ENCODE measurements at places on chromosomes 16 and 17.

DNA sequence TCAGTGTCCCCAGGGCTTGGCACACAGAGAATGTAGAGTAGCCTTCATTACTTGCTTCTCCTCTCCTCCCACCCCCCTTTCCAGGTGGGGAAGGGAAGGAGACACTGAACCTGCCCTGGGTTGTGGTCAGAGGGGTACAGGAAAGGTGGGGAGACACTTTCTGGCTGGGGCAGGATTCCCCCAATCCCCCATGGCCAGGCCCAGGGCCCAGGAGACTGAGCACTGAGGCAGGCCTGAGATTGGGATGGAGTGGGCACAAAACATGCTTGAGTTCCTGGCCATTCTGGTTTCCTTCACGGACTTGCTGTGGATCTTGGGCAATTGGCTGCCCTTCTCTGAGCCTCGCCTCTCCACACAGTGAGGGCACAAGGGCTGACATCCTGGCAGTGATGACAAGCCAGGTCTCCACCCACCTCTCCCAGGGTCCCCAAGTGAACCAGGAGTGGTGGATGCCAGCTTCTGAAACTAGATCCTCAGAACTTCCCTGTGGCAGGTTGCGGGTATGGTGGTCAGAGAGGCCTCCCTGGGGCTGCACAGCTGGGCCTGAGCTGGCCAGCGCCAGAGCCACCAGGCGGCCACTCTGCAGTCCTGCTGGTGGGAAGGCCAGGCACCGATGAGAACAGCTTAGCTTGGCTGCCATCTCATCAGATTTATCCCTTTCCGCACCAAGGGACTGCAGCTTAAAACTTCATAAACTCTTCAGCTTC lies 9.3 kb downstream of the ZNF629 start:
- no peak for DNase-seq

DNA sequence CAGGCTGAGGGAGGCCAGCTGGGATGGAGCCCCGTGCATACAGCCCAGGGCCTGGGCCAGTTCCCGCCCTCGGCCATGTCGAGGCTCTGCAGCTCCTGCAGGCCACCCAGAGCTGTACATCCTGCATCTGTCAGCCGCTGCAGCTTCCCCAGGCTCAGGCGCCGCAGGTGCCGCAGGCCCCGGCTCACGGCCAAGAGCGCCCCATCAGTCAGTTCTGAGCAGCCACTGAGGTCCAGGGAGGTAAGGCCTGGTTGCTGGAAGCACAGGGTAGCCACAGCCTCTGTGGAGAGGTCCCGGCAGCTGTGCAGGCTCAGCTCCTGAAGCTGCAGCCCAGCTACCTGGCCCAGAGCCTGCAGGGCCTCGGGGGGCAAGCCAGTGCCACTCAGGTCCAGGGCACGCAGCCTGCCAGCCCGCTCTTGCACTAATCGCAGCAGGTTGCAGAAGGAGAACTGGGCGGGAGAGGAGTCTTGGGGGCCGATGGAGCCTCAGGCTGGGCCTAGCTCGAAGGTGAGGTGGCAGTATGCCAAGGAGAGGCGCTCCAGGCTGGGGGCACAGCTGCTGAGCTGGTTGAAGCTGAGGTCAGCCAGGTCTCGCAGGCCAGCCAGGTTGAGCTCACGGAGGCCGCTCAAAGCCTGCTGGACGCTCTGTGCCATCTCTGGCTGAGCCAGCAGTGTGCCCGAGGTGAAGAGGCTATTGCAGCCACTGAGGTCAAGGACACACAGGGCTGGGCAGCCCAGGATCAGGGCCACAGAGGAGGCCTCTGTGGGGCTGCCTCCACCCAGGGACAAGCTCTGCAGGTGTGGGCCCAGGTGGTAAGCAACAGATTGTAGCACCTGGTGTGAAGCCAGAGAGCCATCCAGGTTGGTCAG lies 11.4 kb downstream of the ELMO3 start:
- no peak for DNase-seq

- no peak for DNase-seq
Measured at GRCh38 chr16:82344157-82344556, 174.1 kb upstream of the MPHOSPH6 start.

- no peak for DNase-seq
Measured at GRCh38 chr16:84378567-84378966, 10.2 kb downstream of the ATP2C2 start.

- peak; percentile 87 for DNase-seq
Measured at GRCh38 chr16:88382491-88383400, at the start of gene ZNF469. Gene ZNF469, plus strand, starts transcription at chr16:88382959. Its CDS starts 44,512 bp downstream, at chr16:88427471.

GRCh38 chr16:62950351-62950750 lies 914.1 kb upstream of the CDH8 start:
- no peak for DNase-seq

DNA sequence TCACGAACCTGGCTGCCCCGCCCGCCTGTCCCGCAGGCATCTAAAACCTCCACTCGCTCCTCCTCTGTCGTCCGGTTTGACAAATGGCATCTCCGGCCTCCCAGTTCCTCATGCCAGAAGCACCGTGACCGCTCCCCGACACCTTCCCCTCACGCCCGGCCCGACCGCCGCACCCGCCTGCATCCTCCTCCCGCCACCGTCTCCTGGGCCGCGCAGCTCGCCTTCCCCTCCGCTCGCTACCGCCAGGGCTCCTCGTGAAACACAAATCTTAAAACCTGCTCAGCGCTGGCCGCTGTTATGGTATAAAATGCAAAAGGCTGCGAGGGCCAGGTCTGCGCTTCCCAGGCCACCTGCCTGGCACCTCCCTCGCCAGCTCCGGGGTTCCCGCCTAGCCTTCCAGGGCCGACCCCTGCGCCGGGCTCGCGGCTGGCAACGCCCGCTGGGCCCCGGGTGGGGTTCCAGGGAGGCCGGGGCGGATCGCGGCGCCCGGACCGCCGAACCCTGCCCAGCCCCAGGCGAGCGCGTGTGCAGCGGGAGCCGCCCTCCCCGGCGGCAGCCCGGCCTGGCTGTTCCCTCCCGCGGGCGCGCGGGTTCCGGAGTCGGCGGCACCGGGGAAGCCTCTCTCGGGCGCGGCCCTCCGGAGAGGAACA lies 488 bp downstream of the SPSB3 start:
- peak; percentile 59 for DNase-seq

DNA sequence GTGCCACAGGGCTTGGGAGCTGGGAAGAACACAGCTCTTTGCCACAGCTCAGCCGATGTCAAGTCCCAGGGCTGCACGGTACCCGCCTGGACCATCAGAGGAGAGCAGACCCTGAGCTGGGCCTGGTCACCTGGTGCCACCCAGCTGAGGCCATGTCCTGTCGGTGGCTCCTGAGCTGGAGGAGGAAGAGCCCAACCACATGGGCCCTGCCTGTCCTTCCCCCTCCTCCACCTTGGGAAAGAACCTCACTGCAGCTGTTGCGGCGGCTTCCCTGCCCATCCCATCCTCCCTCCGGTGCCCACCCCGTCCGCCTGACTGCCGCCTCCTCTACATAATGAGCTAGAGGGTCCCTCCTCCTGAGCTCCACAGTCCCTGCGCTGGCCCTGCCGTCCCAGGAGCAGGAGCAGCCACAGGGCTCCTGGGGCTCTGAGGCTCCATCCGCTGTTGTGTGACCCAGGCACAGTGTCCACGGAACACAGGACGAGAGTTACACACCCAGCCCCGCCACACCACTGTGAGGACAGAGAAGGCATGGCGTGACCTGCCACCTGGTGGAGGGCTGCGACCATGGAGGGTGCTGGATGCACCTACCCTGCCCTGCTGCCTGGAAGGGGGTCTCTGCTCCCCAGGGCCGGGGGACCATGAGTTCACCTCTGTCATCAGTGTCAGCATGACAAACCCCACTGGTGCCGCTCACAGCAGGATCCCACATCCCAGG lies 21.4 kb upstream of the CHMP6 start:
- peak; percentile 68 for DNase-seq

DNA sequence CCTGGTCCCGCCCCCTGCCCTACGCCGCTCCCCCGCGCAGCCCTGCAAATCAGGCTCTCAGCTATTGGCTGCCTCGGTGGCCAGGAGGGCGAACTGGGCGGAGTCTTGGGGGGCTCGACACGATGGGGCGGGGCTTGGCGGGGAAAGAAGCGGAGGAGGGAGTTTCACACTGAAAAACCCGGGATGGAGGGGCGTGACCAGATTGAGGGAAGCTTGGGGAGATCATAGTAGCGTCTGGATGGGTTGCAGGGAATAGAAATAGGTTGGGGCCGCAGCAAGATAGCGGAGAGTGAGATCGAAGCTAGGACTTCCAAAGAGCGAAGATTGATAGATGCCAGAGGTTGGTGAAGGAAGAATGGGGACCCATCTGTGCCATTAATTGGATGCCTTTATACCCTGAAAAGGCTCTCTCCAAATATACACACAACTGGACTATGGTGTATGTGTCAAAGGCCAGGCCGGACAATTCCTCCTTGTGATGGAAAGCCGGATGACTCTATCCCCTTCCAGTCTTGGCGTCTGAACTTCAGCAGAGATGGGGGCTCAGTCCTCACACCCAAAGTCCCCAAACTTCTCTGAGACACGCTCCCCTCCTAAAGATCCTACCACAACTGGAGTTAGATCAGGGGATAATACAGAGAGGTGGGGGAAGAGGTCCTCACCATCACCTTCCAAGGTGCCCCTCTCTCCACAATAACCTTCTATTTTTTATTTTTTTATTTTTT lies 376 bp upstream of the STAC2 start:
- DNase-seq, result peak; percentile 76

DNA sequence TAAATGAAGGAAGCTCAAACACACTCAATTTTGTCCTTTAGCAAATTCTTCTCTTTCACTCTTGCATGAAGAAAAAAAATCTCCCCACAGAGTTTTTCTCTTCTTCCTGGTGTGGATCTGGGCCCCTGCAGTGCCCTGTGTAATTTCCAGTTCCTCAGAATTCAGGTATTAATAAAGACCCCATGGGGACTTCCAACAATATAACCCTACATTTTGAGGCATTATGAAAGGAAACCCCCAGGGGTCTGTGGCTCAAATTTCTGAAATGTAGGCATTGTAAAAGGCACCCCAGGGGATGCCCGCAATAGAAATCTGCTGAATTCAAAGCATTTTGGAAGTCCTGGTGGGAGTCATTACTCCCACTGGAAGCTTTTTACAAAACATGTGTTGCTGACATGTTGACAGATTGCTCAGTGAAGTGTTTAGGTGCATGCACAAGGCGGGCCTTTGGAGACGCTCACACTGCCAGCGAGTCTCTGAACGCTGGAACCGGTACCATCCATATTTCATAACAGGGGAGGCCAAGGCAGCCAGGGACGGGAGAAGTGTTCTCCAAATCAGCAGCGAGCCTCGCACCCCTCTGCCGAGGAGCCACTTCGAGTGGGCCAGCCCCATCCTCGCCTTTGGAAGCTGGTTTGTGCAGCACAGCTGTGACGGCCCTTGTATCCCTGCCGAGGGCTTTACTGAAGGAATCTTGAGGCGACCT lies 154.0 kb downstream of the ZNF423 start:
- DNase-seq, result peak; percentile 29

DNA sequence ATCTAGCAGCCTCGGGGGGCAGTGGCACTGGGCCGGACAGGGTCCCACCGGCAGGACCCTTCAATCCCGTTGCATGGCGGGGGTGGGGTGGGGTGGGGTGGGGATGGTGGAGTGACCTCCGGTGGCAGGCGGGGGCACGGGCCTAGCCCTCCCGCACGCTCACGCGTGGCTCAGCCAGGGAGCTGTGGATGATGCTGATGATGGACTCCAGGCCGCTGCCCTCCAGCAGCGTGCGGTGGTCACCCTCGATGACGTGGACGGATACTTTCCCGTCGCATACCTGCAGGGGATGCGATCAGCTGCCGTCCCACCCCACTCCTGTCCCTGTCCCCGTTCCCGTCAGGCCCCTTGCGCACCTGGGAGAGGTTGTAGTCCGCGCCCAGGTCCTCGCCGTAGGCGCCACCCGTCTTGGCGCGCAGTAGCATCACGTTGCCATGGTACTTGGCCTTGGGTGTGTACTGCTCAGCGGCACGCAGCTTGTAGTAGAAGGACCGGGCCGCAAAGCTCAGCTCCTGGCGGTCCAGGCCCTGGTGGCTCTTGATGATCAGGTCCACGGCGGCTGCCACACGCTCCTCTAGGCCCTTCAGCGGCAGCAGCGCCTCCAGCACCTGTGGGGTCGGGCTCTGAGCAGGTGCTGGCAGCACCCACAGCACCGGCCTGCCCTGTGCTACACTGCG lies 13.5 kb upstream of the DUS1L start:
- DNase-seq, result no peak

DNA sequence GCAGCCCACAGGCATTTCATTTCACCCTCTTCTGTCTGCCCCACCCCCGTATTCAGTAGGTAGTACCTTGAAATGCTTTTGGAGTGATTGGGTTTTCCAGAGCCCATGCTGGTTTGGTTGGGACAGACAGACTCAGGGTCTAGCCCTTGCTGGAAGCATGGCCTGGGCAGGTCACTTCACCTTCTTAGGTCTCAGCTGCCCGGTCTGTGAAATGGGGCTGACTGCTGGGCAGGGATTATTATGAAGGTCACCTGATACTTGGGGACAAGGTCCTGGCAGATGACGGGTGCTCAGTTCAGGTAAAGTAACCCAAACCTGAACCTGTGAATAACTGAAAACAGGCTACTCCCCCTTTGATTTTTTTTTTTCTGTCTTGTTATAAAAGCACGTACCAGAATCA lies 116.0 kb downstream of the CLEC16A start:
- DNase-seq, result no peak

DNA sequence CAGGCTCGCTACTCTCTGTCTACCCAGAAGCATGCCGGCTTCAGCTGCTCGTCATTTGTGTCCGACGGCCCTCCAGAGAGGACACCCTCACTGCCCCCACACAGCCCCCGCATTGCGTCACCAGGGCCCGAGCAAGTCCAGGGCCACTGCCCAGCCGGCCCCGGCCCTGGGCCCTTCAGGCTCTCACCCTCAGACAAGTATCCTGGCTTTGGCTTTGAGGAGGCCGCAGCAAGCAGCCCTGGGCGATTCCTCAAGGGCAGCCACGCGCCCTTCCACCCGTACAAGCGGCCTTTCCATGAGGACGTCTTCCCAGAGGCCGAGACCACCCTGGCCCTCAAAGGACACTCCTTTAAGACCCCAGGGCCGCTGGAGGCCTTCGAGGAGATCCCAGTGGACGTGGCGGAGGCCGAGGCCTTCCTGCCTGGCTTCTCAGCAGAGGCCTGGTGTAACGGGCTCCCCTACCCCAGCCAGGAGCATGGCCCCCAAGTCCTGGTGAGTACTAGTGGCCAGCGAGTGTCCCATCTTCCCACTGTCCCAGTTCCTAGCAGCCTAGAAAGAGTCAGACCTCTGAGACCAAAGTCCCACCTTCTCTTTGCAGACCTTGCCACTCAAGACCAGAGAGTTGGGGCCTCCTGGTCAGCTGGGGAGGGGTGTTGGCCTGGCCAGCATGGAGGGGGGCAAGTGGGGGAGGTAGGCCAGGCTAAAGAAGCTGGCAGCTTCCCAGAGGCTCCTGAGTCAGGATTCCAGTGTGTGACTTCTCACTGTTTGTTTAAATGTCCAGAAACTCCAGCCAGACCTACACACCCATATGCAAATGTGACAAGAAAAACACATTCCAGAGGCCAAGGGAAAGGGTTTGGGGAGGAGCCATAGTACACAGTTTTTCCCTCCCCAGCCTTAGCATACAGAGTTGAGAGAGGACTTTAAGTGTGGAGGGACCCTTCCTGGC lies 18.6 kb downstream of the FOXN1 start:
- peak; percentile 93 for DNase-seq
